ENCODE measurements at places on chromosomes 13 and 19. TPM values are rescaled to one million over a fixed set of nuclear protein-coding genes. Genes with fewer than 3 reads are reported as not detected.

GRCh38 chr19:55088021-55088451 is 12.4 kb downstream of the EPS8L1 start:
- DNase-seq: no peak

DNA sequence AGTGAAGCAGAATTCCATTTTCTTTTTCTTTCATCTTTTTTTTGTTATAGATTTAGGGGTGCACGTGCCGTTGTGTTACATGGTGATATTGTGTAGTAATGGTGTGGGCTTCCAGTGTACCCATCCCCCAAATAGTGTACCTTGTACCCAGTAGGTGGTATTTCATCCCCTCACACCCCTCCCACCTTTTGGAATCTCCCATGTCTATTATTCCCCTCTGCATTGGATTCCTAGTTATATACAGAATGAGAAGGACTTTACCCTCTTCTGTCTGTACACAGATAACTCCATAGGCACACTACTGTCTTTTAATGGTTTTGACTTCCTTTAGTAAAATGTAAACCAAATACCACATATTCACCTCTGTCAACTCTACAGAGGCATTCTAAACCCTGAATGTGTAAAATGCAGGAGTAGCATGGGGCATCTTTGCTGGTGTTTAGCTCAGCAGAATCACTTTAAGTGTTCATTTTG is 28.0 kb downstream of the FRY start:
- no peak for DNase-seq

- no peak for DNase-seq
These were observed 120.0 kb downstream of the CRYL1 start for GRCh38 chr13:20405691-20406090.

- DNase-seq: peak; percentile 51
These were observed at the start of gene PVR for GRCh38 chr19:44643605-44644401. PVR (plus strand) TSS chr19:44643910; CDS start chr19:44644097, 187 bp downstream.

DNA sequence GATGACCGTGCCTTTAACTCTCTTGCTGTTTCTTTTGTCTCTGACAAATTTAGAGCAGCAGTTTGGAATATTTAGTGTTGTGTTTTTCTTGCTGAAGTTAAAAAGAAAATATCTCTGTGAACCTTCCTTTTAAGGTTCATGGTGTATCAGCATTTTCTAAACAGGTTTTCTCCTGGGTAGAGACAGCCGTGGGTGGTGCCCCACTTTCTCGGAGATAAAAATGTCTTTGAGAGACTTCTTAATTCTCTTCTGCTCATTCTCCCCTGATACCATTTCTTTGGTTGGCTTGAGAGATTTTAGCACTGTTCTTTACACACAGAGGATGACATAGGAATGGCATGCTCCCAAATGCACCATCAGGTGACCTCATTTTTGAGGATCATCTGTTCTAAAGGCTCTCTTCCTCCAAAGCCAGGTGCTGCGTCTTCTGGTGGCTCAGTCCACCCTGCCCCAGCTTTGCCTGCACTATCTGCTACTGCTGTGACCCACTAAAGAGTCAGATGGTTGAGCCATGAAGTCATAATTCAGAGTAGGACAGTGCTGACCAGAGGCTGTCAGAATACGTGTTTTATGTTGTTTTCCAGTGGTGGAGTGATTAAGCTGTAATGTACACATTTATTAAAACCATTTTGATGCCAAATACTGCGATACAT is 90.3 kb upstream of the SLC10A2 start:
- no peak for DNase-seq

The ZNF440 gene
- total RNA-seq: 14.1 TPM

The MCEMP1 gene
- 0.14 TPM for total RNA-seq

DNA sequence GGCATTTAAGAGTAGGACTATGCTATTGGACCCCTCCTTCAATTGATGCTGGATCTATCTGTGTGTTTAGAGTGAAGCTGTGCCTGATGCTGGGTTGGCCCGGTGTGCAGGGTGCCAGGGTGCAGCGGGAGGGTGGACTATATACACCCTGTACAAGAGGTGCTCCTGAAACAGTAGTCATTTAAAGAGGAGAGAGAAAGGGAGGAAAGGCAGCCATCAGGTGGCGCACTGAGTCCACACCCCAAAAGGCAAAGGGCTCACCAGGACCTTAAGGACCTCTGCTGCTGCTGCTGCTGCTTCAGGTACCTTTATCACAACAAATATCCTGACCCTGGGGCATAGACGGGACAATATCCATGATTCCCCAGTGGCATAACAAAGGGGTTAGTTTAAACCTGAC is 39.4 kb downstream of the ZNF136 start:
- peak; percentile 37 for DNase-seq

The SIX5 gene
- 29.6 TPM for total RNA-seq

DNA sequence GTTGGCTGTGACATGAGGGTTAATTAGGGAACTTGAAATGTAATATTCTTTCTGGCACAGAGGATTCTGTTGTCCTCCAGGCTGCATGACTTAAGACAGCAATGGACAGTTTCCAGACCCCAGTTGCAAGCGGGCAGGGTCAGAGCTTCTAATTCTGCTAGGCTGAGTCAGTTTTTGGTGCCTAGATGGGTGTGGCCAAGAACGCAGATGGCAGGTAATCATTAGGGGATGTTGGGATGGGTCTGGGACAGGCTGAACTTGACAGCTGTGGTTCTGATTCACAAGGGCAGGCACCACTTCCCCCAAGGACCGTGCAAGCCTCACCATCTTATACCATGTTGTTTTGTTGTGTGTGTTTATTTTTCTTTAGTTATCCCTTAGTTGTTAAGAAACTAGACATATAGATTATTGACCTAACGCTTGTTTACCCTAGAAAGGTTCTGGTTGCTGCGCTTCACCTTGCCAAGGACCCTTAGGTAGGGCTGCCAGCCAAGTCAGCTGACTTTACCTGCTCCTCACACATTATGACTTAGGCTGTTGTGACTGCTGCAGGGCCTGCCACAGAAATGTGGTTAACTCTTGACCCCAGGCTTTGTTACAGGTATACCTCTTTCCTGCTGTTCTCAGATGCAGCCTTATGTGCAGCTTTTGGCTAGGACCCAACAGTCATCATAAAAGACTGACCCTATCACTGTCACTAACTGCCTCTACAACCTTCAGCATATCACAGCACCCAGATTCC is 117.7 kb upstream of the KLF12 start:
- no peak for DNase-seq

- DNase-seq: no peak
These were observed 56.6 kb downstream of the MAP4K1 start for GRCh38 chr19:38561053-38561606.

DNA sequence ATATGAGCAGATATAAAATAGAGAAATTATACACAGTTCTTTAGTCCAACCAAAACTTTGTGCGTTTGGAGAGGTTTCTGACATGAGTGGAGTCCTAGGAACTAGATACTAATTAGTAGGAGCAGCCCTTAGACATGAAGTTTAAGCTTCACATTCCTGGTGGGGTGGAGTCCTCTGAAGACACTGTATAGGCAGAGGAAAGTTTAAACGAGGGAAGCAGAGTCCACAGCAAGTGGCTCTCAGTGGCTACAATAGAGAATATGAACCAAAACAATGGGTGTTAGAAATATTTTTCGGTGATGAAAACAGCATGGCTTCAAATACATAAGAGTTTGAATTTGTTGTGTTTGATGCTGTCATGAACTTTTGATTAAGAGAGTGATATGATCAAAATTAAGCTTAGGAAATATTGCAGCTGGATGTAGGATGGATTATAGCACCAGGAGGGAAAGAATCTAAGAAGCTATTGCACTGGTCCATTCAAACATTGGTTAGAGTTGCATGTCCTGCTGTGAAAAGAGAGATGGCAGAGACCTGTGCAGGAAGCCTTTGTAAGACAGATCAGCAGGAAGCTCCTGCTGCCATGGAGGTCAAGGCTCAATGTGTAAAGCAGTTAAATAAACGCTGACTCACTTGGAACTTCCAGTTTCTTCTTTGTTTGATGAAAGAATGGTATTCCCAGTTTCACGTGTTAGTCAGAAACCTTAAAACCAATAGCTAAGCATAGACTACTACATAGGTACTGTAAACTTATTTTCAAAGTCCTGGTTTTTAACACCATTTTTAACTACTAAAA is 175.2 kb downstream of the TDRD3 start:
- DNase-seq: no peak

DNA sequence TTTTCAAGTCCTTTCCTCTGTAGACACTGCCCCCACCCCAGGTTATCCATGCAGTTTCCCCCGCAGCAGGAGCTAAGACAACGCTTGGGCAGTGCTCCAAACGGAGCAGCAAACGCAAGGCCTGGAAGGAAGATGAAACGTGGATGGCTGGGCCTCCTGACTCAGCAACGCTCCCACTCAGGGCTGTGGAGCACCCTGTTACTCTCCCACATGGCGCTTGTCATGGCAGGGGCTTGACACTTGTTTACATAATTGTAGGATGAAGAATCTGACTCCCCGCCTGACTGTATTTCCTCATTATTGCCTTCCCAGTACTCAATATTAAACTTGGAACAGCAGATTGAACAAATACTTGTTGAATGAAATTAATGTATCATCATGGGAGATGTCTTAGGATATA is 799 bp upstream of the C1QTNF9B start:
- peak; percentile 31 for DNase-seq

The SIGLEC8 gene
- total RNA-seq: 11.0 TPM

The FLT1 gene
- total RNA-seq: 23.6 TPM

The PDX1 gene
- total RNA-seq: 18.4 TPM

- DNase-seq: no peak
These were observed 423.1 kb downstream of the FGF14 start for GRCh38 chr13:101978552-101979315.

The ZNF563 gene
- 2.9 TPM for total RNA-seq

GRCh38 chr19:38900743-38901190 is 998 bp downstream of the NFKBIB start:
- no peak for DNase-seq

The PTBP1 gene
- total RNA-seq: 270 TPM

GRCh38 chr19:42287017-42287826 is 14.7 kb upstream of the PRR19 start:
- no peak for DNase-seq

The NLRP11 gene
- total RNA-seq: 0.17 TPM

- DNase-seq: no peak
These were observed 2.2 kb downstream of the ANKRD10 start for GRCh38 chr13:110912651-110913051.

DNA sequence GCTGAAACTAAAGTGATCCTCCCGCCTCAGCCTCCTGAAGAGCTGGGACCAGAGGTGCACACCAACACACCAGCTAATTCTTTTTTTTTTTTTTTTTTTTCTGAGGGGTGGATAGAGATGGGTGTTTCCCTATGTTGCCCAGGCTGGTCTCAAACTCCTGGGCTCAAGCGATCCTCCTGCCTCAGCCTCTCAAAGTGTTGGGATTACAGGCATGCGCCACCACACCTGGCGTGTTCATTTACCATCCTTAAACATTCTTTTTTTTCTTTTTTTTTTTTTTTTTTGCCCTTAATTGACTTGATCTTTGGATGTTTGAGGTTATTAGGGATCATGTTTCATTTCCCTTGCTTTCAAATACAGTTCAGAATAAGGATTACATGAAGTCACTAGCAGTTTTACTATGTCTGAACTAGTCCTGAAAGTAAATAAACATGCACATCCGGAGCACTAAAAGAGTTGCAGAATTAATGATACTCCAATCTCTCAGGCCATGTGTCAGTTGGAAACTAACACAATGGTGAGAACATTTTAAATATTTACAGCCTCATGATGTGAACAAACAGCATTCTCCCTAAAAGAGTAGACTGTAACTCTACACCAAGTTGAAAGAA is 10.2 kb downstream of the UTP14C start:
- no peak for DNase-seq

The LIM2 gene
- not detected for total RNA-seq

DNA sequence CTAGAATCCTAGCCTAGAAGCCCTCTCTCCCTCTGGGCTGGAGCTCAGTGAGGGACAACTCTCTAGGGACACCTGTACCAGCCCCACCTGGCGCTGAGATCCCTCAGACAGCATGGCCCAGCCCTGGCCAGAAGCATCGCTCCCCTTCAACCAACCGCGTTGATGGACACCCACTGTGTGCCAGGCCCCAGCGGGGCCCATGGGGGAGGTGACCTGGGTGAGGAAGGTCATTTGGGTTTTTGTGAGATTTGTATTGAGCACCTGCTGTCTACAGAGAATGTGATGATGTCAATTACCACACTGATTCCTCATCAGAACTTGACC is 9.2 kb upstream of the ARRDC2 start:
- DNase-seq: no peak

The PEG3 gene
- 7.7 TPM for total RNA-seq

GRCh38 chr13:28854657-28855056 is 34.5 kb downstream of the MTUS2 start:
- DNase-seq: no peak

DNA sequence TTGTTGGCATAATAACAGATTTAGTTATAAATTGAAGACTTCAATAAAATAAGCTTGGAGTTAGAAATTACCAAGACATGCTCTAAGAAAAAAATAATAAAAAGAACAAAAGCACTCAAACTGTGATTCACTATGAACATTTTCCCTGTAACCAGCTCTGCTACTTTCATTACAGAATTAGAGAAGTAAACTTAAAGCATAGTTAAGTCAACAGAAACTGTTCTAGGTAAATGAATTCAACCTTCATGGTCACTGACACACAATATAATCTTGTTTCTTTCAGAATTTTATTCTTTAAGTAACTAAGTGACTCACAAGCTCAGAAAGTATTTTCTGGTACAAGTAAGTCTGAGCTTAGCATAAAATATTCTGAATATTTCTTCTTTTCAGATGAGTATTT is 136.3 kb downstream of the KLF5 start:
- no peak for DNase-seq

The CCL25 gene
- not detected for total RNA-seq

DNA sequence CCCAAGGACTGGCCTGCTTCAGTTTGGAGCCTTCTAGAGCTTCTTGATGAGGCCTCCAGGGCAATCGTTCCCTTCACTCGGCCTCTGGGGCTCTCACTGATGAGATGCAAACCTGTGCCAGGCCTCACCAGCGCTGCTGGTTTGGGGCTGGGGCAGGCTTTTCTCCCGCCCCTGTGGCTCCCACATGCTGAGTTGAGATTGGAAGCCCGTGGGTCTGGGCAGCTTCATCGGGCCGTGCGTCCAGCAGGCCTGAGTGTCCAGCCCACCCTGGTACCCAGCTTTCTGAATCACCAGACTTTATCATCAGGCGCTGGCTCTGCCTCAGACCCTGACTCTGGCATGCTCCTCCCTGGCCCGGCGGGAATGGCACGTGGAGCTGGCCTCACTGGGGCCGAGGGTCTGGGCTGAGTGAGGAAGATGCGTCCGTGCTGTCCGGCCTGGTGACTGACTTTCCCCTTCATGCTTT is 4.3 kb downstream of the CALM3 start:
- DNase-seq: no peak

- peak; percentile 74 for DNase-seq
These were observed 5.1 kb downstream of the JUNB start for GRCh38 chr19:12796146-12797071.
